ENCODE measurements at places on chromosomes 5 and 9. TPM values are rescaled to one million over a fixed set of nuclear protein-coding genes. Genes with fewer than 3 reads are reported as not detected.

- H3K27me3 ChIP-seq, result no peaks in the 10 kb centered on the region
- H3K4me1 ChIP-seq, result no peaks in the 10 kb centered on the region
- H3K4me3 ChIP-seq, result no peak overlapping the region
- H3K36me3 ChIP-seq, result no peaks in the 10 kb centered on the region
- DNase-seq, result no peak
- no peak overlapping the region for H3K27ac ChIP-seq
Observed at GRCh38 chr9:135272608-135273007, 185.1 kb downstream of the OLFM1 start.

DNA sequence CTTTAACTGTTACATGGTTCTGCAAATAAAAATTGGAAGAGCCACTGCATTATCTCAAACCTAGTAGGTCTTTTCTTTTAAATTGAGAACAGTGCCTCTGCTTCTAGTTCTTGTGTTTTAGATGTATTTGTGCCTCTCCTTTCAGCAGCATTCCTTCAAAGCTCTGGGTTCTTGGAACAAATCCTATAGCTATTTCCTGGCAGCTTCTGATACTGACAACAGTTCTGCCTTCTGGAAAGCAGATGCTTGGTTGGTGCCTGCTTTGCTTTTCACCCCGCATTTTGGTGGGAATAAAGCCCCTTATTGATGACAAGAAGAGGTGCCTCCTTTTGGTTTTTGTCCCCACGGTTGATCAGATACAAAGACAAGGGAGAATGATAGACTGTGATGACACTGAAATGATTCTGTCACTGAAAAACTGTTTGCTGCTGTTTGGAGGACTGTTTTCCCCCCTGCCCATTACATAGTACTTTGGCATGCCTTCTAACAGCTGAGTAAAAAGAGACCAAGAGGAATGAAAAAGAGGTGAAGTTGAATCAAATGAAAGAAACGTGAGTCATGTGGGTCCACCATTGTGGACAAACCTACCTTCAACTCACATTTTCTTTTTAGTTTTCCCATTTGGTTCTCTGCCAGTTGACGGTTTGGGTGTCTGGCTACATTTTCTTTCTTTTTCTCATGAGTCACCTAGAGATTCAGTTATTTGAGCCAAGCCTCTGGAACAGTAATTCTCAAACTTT, 5.6 kb downstream of the PTCD2 start:
- peaks cover 28% of the 10 kb centered on the region for H3K4me1 ChIP-seq
- peaks cover 36% of the 10 kb centered on the region for H3K36me3 ChIP-seq
- no peak overlapping the region for H3K4me3 ChIP-seq
- H3K27me3 ChIP-seq, result no peaks in the 10 kb centered on the region

GRCh38 chr9:10173561-10173960, 439.2 kb downstream of the PTPRD start:
- H3K27ac ChIP-seq, result no peak overlapping the region
- no peaks in the 10 kb centered on the region for H3K27me3 ChIP-seq
- no peaks in the 10 kb centered on the region for H3K36me3 ChIP-seq
- H3K4me3 ChIP-seq, result no peak overlapping the region
- no peaks in the 10 kb centered on the region for H3K4me1 ChIP-seq

Gene TNFSF15
- total RNA-seq, result 0.29 TPM
